ENCODE measurements at places on chromosomes 5 and 9. TPM values are rescaled to one million over a fixed set of nuclear protein-coding genes. Genes with fewer than 3 reads are reported as not detected.

Gene OR1L4
- total RNA-seq = not detected

Gene CYLC2
- total RNA-seq = not detected

Gene CER1
- not detected for total RNA-seq

Gene SLC4A9
- under 0.01 TPM for total RNA-seq

Gene HMCN2
- under 0.01 TPM for total RNA-seq

Gene RRAGA
- total RNA-seq = 61.8 TPM

Gene ARPC5L
- total RNA-seq = 21.4 TPM

Gene FRMD3
- 2.2 TPM for total RNA-seq

Gene PCDHA9
- total RNA-seq = not detected

Gene CDH6
- total RNA-seq = 1.6 TPM

Gene NIPAL4
- 0.26 TPM for total RNA-seq

Gene SLC6A19
- total RNA-seq = not detected

Gene IL31RA
- total RNA-seq = not detected

Gene CDH9
- not detected for total RNA-seq

Gene DDX46
- 14.6 TPM for total RNA-seq

Gene SOX30
- total RNA-seq = not detected

Gene DAB2
- total RNA-seq = 109 TPM

Gene SLC45A2
- not detected for total RNA-seq

Gene DMRT2
- not detected for total RNA-seq

Gene FLT4
- 0.12 TPM for total RNA-seq

Gene ABO
- not detected for total RNA-seq

Gene GBGT1
- total RNA-seq = 7.4 TPM

Gene OR1J2
- not detected for total RNA-seq

Gene SLC6A18
- not detected for total RNA-seq

Gene ZNF879
- total RNA-seq = 6.2 TPM

Gene NPR3
- total RNA-seq = 10.3 TPM

Gene ACO1
- total RNA-seq = 47.4 TPM

Gene CCDC69
- total RNA-seq = 12.9 TPM

Gene TSSK1B
- not detected for total RNA-seq
